ENCODE measurements at places on chromosomes 3 and 15. TPM values are rescaled to one million over a fixed set of nuclear protein-coding genes. Genes with fewer than 3 reads are reported as not detected.

GRCh38 chr3:170740285-170740684, 129.7 kb downstream of the RPL22L1 start:
- no peaks in the 10 kb centered on the region for H3K27me3 ChIP-seq
- no peaks in the 10 kb centered on the region for H3K4me1 ChIP-seq
- no peak overlapping the region for H3K4me3 ChIP-seq
- DNase-seq: no peak

DNA sequence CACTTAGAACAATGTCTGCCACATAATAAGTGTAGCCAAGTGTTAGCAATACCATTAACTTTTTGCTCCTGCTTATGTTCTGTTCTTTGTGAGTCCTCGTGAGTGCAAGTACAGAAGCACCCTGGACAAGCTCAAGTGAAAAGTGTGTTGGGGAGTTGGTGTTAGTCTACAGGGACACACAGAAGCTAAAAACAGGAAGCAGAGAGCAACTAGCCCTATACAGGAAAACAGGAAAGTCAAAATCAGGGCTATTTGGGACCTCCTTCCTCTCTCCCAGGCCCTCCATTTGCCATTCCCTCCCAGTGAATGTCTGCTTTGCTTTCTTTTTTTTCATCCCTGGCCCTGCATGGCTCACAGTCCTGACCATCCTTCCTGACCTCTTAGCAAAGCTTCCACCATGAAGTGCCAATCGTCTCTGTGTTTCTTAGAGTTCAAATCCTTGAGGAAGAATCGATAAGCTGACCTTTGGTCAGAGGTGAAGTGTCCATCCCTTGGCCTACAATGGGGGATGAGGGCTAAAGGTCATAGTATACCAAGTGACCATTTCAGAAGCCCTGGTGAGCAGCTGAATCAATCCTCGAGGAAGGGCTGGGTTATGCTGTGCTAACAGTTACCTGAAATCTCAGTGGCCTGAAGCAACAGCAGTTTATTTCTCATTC, 328.2 kb downstream of the SHQ1 start:
- no peak overlapping the region for H3K4me3 ChIP-seq
- no peaks in the 10 kb centered on the region for H3K27me3 ChIP-seq
- H3K36me3 ChIP-seq: no peaks in the 10 kb centered on the region
- no peak overlapping the region for H3K27ac ChIP-seq

- H3K36me3 ChIP-seq: no peaks in the 10 kb centered on the region
- no peaks in the 10 kb centered on the region for H3K27me3 ChIP-seq
- no peaks in the 10 kb centered on the region for H3K4me1 ChIP-seq
- no peak overlapping the region for H3K4me3 ChIP-seq
- no peak overlapping the region for H3K27ac ChIP-seq
Observed at GRCh38 chr3:187769771-187770170, 24.5 kb upstream of the BCL6 start.

DNA sequence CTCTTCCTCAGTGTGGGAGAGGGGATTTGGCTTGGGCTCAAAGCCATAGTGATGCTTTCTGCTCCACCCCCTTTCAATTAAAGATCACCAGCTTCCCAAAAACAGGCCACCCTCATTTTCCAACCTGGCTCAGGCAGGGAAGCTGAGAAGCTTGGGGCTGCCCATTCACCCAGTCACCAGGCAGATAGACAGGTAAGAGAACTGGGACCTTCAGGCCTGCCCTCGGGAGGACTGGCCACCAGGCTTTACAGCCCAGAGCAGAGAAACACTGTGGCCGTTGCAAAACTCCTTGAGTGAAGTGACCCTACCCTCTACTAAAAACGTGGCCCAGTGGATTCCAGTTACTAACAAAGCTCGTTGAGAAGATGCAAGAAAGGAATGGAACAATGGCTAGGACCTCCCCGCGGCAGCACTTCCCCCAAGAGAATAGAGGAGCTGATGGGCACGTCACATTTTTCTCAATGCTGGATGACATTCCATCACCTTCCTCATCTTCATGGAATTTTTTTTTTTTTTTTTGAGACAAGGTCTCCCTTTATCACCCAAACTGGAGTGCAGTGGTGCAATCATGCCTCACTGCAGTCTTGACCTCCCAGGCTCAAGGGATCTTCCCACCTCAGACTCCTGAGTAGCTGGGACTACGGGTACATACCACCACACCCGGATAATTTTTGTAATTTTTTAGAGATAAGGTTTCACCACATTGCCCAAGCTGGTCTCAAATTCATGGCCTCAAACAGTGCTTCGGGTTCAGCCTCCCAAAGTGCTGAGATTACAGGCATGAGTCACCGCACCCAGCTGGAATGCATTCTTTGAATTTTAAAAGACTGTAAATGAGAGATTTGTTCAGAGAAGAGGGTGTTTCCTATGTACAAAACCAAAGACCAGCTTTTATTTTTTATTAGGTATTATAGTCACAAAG, 37.9 kb downstream of the LIPC start:
- no peaks in the 10 kb centered on the region for H3K27me3 ChIP-seq
- H3K36me3 ChIP-seq: no peaks in the 10 kb centered on the region
- H3K4me3 ChIP-seq: no peak overlapping the region
- peaks cover 11% of the 10 kb centered on the region for H3K4me1 ChIP-seq

DNA sequence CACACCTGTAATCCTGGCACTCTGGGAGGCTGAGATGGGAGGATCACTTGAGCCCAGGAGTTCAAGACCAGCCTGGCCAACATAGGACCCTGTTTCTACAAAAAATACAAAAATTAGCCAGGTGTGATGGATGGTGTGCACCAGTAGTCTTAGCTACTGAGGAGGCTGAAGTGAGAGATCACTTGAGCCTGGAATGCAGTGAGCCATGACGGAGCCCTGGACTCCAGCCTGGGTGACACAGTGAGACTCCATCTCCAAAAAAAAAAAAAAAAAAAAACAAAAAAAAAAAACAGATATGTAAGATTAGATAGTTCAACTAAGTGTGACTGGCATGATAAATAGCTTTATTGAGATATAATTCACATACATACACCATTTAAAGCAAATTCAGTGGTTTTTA, 9.7 kb downstream of the RBSN start:
- no peak overlapping the region for H3K27ac ChIP-seq
- no peak for DNase-seq
- H3K4me1 ChIP-seq: no peaks in the 10 kb centered on the region
- no peaks in the 10 kb centered on the region for H3K27me3 ChIP-seq
- H3K4me3 ChIP-seq: no peak overlapping the region

The LSMEM2 gene
- not detected for total RNA-seq

DNA sequence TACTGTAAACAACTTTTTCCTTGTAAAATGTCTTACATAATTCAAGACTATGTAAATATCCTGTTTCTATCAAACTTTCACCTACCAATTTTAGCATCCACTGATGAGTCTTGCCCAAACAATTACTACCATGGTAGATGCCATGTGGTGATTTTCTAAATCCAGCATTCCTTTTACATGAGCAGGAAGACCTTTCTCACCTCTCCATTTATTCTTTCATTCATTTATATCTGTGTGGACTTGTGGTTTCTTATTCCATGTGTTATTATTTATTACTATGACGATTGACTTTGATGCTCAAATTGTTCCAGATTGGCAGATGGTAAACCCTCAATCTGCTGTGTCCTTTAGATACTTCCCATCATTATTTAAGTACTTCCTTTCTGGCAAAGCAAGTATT, 62.4 kb downstream of the IFT57 start:
- no peak overlapping the region for H3K27ac ChIP-seq
- no peaks in the 10 kb centered on the region for H3K27me3 ChIP-seq
- no peaks in the 10 kb centered on the region for H3K36me3 ChIP-seq
- H3K4me1 ChIP-seq: no peaks in the 10 kb centered on the region
- DNase-seq: no peak

GRCh38 chr3:16311960-16312451, 47.0 kb downstream of the OXNAD1 start:
- H3K27me3 ChIP-seq: no peaks in the 10 kb centered on the region
- no peaks in the 10 kb centered on the region for H3K4me1 ChIP-seq
- no peak overlapping the region for H3K4me3 ChIP-seq
- H3K36me3 ChIP-seq: peaks cover 46% of the 10 kb centered on the region

DNA sequence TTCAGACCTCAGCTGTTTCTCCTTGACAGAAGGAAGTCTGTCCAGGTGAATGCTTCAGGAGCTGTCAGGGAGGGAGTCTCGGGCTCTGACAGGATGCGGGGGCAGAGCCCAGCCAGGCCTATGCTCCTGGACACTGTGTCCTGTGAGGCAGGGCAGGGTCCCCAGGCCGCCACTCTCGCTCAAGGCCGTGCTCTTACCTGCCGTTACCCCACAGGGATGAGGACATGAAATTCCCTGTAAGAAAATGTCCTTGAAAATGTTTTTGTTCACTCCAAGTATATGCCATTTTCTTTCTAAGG, 63.9 kb downstream of the BOC start:
- peak overlapping the region; percentile 63 for H3K27ac ChIP-seq
- DNase-seq: no peak
- H3K36me3 ChIP-seq: peaks cover 54% of the 10 kb centered on the region
- H3K4me3 ChIP-seq: no peak overlapping the region
- H3K4me1 ChIP-seq: peaks cover 13% of the 10 kb centered on the region
- no peaks in the 10 kb centered on the region for H3K27me3 ChIP-seq

DNA sequence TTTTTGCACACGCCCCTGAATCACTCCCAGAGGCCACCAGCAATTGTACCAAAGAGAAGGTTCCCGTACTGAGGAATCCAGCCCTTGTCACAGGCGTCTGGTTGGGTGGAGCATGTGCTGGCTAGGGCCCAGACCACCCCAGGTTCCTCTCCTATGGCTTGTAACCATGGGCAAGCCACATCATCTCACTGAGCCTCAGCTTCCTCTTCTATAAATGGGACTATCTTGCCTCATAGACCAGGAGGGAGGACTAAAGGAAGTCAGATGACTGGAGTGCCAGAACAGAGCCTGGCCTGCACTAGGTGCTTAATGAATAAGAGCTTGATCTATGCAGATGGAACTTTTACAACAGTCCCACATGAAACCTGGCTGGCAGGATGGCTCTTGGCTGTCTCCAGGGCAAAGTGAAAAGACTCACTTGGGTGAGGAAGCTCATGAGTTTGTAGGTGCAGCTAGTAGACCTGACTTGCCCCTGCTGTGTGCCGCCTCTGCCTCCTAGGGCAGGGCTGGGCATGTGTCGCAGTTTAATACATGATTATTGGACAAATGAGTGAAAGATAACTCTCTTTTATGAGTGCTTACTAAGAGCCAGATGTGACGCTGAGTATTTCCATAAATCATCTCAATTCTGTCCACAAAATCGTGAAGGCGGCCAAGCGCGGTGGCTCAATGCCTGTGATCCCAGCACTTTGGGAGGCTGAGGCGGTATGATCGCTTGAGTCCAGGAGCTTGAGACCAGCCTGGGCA, 29.3 kb downstream of the CTSH start:
- peaks cover 11% of the 10 kb centered on the region for H3K4me1 ChIP-seq
- peak overlapping the region; percentile 70 for H3K27ac ChIP-seq
- H3K27me3 ChIP-seq: no peaks in the 10 kb centered on the region
- H3K4me3 ChIP-seq: no peak overlapping the region
- peaks cover 80% of the 10 kb centered on the region for H3K36me3 ChIP-seq
- no peak for DNase-seq

DNA sequence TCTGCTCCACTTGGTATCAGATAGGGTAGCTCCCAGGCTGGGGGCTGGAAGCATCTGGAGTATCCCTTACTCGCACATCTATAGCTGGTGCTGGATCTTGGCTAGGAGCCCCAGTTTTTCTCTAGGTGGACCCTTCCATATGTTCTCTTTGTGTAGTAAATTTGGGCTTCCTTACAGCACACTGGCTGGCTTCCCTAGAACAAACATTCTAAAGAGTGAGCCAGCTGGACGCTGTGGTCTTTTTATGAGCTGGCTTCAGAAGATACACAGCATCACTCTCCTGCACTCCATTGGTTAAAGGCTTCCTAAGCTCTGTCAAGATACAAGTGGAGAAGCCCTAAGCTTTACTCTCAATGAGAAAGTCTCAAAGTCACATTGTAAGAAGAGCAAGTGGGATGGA, 322.1 kb downstream of the WDR72 start:
- H3K27me3 ChIP-seq: no peaks in the 10 kb centered on the region
- H3K4me3 ChIP-seq: no peak overlapping the region
- H3K27ac ChIP-seq: no peak overlapping the region
- peak; percentile 16 for DNase-seq

- H3K4me3 ChIP-seq: no peak overlapping the region
- no peaks in the 10 kb centered on the region for H3K27me3 ChIP-seq
- no peak overlapping the region for H3K27ac ChIP-seq
- H3K4me1 ChIP-seq: no peaks in the 10 kb centered on the region
- peaks cover 57% of the 10 kb centered on the region for H3K36me3 ChIP-seq
Observed at GRCh38 chr3:47865192-47865591, 62.3 kb downstream of the DHX30 start.

DNA sequence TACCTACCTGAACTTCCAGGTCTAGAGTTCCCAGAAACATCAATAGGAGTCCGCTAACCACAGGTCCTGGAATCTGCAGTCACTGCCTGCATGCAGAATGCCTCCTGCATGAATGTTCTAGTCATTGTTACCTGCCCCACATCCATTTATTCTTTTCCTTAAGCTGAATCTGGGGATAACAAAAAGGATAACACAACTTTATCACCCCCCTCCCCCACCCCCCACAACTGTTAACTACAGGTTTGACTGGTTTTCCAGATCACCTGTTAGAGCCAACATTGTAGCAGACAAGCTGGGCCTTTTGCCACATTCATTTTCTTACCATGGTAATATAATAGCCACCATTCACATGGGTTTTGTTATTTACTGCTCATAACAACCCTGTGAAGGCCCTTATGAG, 4.6 kb upstream of the CTSH start:
- peak; percentile 44 for DNase-seq
- H3K27ac ChIP-seq: peak overlapping the region; percentile 84
- H3K36me3 ChIP-seq: no peaks in the 10 kb centered on the region
- peaks cover 50% of the 10 kb centered on the region for H3K4me1 ChIP-seq
- H3K4me3 ChIP-seq: no peak overlapping the region

DNA sequence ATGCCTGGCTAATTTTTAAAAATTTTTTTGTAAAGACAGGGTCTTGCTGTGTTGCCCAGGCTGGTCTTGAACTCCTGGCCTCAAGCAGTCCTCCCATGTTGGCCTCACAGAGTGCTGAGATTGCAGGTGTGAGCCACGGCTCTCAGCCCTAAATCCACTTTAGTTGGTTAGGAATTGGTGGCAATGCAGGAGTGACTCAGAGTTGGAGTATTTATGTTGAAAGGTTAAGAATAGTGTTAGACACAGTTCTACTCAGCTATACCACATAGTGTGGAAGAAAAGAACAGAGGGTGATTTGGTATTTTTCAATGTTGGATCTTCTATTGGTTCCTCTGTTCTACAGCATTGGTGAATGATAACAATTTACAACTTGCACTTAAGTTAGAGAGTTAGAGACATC, 7.6 kb downstream of the ZNF639 start:
- H3K27me3 ChIP-seq: no peaks in the 10 kb centered on the region
- H3K4me3 ChIP-seq: no peak overlapping the region
- H3K36me3 ChIP-seq: peaks cover 43% of the 10 kb centered on the region
- peaks cover 16% of the 10 kb centered on the region for H3K4me1 ChIP-seq
- DNase-seq: no peak
- no peak overlapping the region for H3K27ac ChIP-seq

DNA sequence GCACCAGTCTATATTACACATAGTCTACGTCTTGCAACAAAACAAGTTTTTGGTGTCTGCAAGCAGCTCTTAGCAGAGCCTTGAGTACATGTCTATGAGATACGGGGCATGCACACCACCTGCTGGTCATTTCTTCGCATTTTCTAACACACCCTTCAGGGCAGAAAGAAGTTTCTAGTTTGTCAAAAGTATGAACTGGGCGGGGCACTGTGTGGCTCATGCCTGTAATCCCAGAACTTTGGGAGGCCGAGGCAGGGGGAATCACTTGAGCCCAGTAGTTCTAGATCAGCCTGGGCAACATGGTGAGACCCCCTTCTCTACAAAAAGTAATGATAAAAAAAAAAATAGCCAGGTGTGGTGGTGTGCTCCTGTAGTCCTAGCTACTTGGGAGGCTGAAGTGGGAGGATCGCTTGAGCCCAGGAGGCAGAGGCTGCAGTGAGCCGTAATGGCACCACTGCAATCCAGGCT, 64.2 kb upstream of the ARL8B start:
- no peak overlapping the region for H3K4me3 ChIP-seq
- DNase-seq: peak; percentile 93
- no peaks in the 10 kb centered on the region for H3K36me3 ChIP-seq
- H3K27ac ChIP-seq: no peak overlapping the region
- H3K4me1 ChIP-seq: no peaks in the 10 kb centered on the region
